ENCODE measurements at places on chromosomes 12 and 14. TPM values are rescaled to one million over a fixed set of nuclear protein-coding genes. Genes with fewer than 3 reads are reported as not detected.

DNA sequence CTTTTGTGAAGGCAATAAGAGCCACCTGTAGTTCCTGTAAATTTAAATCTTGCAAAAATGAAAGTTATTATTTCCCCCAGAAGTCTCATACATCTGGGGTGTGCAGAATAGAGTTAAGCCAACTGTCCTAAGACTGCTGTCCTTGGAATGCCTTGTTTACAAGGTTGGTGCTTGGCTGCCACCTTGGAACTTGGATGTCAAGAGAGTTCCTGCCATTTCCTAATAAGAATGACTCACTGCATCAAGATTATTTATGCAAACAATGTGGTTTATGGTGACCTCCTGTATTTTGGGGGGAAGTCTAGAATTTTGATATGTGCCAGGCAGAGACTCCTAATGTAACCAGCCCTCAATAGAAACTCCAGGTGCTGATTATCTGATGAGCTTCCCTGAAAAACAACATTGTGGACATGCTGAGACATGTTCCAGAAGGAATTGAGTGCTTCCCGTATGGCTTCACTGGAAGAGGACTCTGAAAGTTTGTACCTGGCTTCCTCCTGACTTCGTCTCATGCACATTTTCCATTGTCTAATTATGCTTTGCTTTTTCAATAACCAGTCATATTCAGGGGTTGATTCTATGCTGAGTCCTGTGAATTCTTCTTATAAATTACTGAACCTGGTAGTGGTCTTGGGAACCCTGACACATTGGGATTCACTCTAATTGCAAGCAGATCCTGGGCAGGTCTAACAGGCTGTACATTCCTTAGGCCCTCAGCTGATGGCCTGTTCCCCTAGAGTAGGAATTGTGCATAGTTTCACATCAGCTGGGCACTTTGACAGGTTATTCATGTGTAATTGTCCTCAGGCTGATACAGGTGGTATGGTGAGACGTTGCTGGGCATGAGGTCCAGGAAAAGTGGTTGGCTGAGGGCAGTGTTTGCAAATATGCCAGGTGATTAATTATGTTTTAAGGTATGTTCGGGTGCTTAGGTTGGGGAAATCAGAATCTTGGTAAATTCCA, 1370.7 kb upstream of the TMEM132C start:
- no peaks in the 10 kb centered on the region for H3K27me3 ChIP-seq
- no peak overlapping the region for H3K27ac ChIP-seq
- no peak for DNase-seq
- no peak overlapping the region for H3K4me3 ChIP-seq
- no peaks in the 10 kb centered on the region for H3K4me1 ChIP-seq

GRCh38 chr14:103100281-103101121, 6.0 kb downstream of the EXOC3L4 start:
- H3K36me3 ChIP-seq = no peaks in the 10 kb centered on the region
- peaks cover 29% of the 10 kb centered on the region for H3K4me1 ChIP-seq
- no peak for DNase-seq
- no peak overlapping the region for H3K27ac ChIP-seq

GRCh38 chr14:54472315-54472714, 16.5 kb downstream of the GMFB start:
- no peaks in the 10 kb centered on the region for H3K27me3 ChIP-seq
- DNase-seq = no peak
- H3K4me1 ChIP-seq = no peaks in the 10 kb centered on the region
- no peaks in the 10 kb centered on the region for H3K36me3 ChIP-seq
- no peak overlapping the region for H3K4me3 ChIP-seq

- no peak overlapping the region for H3K4me3 ChIP-seq
- no peaks in the 10 kb centered on the region for H3K4me1 ChIP-seq
- no peaks in the 10 kb centered on the region for H3K27me3 ChIP-seq
- no peak for DNase-seq
- H3K27ac ChIP-seq = no peak overlapping the region
- H3K36me3 ChIP-seq = no peaks in the 10 kb centered on the region
Observed at GRCh38 chr14:106778986-106779385, 1252.6 kb downstream of the TMEM121 start.

ACRBP gene
- total RNA-seq = 1.4 TPM

Data from sigmoid colon (tissue), 7 donors.